ENCODE measurements at places on chromosomes 4 and X.
A peak's percentile ranks its signal among the peaks of the same experiment; 100 is the strongest.

- DNase-seq, result peak; percentile 69
Measured at GRCh38 chr4:124708517-124709300, 3.8 kb downstream of the ANKRD50 start.

DNA sequence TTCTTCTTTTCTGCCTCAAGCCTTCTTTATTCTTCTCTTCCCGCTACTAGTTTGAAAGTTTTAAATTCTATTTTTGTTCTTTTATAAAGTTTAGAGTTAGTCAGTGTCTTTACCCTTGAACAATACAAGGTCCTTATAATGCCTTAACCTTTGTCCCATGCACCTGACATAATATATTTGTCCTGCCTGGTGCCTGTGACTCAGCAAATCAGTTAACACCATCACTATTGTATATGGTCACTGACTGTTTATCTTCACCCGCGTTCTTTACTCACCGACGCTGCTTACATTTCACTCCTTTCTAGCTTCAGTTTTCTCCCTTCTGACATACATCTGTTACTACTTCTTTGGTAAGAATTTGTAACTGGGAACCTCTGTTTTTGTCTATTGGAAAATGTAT lies 5.7 kb downstream of the SMIM20 start:
- DNase-seq, result no peak

DNA sequence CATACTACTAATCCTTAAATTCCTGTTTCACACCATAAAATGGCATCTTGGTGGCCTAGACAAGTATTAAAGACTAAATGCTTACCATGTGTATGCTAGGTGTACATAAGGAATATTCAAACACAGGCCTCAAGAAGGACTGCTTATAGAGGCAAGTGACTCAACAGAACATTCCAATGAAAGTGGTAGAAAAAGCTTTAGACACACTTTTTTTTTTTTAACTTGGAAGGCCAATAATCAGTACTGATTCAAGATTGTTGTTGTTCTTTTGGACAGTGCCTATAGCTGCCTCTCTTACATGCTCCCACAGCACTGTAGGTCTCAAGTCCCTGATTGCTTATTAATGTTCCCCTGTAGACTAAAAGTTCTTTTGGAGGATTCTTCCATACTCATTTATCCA lies 77.6 kb downstream of the FBXL5 start:
- DNase-seq, result peak; percentile 11

DNA sequence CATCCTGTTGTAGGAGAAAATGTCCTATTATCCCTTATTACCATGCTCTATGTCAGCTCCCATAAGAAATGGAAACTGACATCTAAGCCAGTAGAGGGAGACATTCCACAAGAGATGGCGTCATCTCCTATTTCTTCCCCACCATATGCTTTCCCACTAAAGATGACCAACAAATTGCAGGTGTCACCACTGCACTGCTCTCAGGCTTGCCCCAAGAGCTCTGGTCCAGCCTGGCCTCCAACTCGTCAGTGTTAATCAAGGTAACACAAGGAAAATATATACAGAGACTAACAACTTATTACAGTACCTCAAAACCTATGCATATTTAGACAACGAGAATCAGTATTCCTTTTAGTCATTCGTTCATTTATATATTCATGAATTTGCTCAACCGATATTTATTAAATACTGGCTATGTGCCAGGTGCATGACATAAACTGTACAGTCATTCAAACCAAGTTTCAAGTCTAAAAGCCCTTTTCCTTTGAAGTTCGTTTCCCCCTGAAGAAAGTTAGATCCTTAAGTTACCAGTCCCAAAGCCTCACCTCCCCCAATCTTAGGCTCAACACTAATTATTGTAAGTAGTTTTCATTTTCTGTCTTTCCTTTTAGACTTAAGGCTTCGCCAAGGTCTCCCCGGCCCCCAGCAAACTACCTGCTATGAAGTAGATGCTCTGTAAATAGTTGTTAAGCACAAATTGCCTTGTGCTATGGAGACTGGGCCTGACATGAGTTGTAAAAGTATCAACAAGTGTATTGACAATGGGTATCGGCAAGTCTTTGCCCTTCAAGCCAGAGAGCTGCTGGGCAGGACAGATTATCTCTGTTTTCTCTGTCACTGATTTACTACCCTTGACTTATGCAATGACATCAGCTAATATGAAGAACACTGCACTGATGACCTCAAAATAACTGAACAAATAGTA lies 3.1 kb upstream of the FGB start:
- peak; percentile 36 for DNase-seq

DNA sequence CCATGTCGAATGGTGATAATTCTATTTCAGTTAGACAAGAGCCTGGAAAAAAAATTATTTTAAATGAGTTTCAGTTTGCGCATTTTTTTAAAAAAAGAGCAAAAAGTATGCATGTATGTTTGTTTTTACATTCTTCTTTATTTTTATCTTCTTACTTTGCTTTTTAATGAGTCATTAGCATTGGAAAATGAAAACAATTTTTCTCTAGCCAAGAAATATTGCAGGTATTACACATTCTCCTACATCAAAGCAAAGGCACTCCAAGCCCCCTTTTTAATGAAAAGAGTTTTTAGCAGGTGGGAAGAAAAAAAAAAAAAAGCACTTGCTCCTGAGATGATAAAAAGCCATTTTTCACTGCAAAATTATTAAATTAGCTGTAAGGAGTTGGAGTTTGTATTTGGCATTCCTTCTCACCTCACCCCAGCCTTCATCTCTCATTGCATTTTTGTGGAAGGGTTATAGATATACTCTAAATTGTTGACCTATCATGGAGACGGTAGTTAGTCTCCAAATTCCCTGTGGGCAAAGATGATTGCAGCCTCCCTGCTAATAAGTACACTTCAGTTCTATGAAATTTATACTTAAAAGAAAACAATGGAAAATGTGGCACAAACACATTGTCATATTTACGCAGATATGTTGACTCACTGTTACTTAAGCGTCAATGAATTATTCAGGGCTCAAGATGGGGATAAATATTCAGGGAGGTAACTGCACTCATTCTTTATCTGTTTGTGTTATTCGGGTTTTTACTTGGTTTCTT lies 43.8 kb downstream of the PALLD start:
- no peak for DNase-seq

DNA sequence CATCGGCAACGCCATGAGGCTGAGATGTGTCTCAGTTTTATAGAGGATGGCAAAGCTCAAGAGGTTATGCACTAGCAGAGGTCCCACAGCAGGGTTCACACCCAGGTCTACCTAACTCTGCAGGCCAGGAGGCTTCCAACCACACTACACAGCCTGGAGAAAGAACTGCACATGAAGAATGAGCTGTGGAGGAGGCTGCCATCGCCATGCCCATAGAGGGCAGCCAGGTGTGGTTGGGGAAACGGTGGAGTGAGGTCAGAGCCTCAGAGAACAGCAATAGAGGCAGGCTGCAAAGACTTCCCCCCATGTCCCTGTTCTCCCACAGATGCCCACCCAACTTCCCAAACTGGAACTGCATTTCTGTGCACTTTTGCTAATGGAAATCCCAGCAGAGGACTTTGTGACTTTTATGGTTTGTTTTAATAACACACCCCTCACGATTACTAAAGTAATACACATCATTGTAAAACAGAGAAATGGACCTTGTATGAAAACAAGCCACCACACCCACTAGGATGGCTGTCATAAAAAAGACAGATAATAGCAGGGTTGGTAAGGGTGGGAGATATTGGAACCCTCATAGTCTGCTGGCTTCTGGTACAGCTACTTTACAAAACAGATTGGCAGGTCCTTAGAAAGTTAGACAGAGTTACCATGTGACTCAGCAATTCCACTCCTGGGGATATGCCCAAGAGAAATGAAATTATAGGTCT lies 58.9 kb upstream of the PROM1 start:
- DNase-seq, result no peak

- DNase-seq, result peak; percentile 48
Measured at GRCh38 chrX:154516656-154517100, 646 bp upstream of the FAM3A start.

DNA sequence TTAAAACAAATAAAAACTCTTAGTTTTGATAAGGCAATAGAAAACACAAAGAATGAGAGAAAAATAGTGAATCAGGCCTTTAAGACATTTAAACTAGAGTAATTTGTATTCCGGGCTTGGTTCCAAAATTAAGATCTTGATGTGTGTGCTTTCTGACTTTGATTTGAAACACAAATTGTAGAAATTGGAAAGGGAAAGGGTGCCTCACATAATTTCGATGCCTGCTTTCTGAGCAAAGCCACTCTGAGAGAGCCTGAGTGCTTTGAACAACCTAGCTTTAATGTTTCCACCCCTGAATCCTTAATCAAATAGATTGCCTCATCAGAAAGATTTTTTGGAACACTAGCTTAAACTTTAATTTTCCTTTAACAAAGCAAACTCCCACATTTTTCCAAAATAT lies 666.8 kb downstream of the PCDH18 start:
- DNase-seq, result peak; percentile 5

- DNase-seq, result no peak
Measured at GRCh38 chr4:56783986-56784385, 37.5 kb downstream of the SPINK2 start.

- DNase-seq, result no peak
Measured at GRCh38 chr4:128449251-128449650, 161.6 kb upstream of the PGRMC2 start.

DNA sequence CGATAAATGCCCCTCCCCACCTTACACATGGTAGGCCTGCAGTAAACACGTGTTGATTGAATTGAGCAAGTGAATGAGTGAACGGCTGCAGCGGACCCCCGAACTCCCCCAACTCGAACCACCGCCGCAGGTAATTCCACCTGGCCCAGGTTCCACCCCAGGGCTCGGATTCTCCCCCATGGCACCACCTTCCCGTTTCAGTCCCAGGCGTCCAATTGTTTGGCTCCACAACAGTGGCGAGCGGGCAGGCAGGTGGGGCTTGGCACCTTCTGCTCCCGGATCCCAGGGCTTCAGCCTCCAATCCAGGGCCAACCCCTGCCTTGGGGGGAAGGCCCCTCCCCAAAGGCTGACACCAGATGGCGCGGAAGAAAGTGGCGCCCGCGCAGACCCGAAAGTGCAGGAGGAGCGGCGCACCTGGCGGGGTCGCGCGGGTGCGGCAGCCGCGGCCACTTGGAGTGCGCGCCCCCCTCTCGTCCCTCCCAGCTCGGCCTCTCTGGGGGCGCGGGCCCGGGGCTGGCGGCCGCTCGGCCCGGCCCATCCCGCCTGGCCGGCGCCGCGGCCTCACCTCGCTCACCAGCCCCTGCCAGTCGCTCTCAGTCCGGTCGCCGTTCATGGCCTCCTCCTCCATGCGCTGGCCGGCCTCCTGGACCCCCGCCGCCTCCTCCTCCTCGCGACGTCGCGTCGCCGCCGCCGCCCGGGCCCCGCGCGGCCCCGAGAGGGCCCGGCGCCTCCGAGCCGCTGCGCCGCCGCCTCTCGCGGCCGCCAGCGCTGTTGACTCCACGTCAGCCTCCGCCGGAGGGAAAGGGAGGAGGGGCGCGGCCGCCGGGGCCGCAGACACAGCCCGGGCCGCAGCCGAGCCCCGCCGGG lies at the start of gene CCDC149:
CCDC149 (minus strand) TSS at position 791 of the 867 bp plus-strand sequence; CDS start at position 613, 178 bp downstream.
- DNase-seq, result peak; percentile 71

DNA sequence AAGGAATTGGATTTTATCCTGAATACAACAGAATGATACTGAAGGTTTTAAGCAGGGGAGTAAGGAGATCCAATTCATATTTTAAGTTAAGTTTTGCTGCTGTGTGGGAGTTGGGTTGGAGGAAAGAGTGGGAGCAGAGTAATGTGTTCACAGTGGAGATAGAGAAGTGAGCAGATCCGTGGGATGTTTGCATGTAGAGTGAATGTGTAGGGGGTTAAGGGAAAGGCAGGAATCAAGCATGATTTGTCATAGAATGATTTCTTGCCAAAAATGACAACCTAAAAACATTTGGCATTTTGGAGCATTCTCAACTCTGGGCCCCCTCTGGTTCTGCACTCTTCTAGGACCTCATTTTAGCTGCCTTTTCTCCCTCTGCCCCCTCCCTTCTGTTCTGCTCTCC lies 76.6 kb downstream of the ARHGAP10 start:
- no peak for DNase-seq

- peak; percentile 43 for DNase-seq
Measured at GRCh38 chr4:20592663-20593062, 107.6 kb upstream of the PACRGL start.

- peak; percentile 0 for DNase-seq
Measured at GRCh38 chrX:44474410-44474809, 68.2 kb downstream of the FUNDC1 start.

DNA sequence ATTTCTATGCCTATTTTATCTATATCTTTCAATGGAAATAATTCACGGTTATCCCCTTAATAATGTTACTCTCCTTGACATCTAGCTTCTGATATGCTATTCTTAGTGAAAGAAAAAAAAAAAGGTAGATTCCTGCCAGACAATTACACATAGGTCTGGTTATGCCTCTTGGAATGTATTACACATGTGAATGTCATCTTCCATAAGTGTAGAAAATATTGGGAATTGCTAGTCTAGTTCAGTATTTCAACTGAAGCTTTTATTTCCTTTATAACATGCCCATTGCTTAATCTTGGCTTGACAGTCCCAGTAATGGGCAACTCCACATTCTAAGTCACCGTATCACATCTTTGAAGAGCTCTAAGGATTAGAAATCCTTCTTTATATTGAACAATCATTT lies 25.4 kb upstream of the PPP1R2C start:
- DNase-seq, result peak; percentile 63

DNA sequence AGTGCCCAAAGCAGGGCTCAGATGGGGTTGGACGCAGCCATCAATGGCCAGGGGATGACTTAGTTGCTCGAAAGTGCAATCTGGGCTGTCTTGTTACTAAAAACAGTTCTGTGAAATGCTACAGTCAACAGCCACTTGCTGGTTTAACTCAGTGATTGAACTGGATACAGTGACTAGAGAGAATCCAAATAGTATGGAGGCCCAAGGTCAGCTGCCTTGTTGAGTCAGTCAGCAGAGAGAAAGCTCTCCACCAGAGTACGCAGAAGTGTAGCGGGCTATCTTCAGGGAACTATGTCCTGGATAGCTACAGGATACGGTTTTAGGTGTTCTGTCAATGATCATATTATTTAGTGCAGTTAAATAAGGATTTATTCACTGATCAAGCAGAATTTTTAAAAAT lies 68.4 kb downstream of the TRAPPC11 start:
- no peak for DNase-seq

DNA sequence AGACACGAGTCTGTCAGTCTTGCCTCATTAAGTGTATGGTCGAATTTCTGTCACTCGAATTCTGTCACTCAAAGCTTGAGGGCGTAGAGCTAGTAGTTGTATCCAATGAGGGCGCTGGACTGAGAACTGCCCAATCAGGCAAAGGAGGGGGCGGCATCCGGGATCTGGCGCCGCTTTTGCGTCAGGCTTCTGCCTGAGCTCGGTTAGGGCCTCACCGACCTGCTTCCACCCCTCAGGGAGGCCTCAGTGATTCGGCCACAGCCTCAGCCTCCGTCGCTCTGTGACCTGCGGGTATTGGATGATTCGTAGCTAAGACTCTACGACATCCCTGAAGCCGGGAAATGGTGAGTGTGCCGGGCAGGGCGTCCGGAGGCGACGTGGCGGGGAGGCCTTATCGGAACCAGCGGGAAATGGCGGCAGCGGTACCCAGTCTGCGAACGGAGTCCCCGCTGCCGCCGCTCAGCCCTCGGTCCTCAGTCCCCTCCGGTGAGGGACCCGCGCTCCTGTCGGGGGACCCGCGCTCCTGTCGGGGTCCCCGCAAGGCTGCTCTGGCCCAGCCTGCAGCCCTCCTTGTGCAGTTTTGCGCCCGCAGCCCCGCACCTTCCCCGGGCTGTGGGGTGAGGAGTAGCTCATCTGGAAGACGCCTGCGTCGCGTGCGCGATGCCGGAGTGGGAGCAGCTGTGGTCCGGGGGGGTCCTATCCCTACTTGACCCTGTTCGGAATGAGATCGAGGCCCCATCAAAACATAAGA lies 88.3 kb downstream of the ZNF718 start:
- peak; percentile 80 for DNase-seq

GRCh38 chrX:106243376-106243775 lies 75.3 kb downstream of the PWWP3B start:
- no peak for DNase-seq

- peak; percentile 28 for DNase-seq
Measured at GRCh38 chr4:145277011-145277410, 96.6 kb upstream of the OTUD4 start.
